ENCODE measurements at places on chromosomes 11 and 22.
A peak's percentile ranks its signal among the peaks of the same experiment; 100 is the strongest.

- no peak for DNase-seq
Observed at GRCh38 chr11:11409901-11410300, 56.9 kb upstream of the CSNK2A3 start.

GRCh38 chr11:42976636-42977217 lies 335.1 kb upstream of the API5 start:
- DNase-seq, result no peak

- DNase-seq, result peak; percentile 19
Observed at GRCh38 chr11:73645121-73645969, 1.0 kb upstream of the PLEKHB1 start.

DNA sequence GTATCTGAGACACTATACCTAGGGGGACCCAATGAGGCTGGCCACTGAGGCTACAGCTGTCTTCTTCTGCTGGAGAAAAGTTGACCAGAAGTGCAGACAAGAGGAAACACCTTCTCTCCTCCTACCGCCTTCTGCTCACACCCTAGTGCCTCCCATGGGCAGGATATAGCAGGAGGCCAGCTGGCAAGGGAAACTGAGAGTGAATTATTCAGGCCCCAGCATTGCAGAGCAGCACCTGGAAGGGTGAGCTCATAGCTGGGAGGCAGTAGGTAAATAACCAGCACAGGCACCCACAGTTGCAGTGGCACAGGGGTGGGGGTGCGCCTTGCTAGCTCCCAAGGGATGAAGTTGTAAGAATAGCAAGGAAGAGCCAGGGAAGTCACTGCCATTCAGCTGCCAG lies 267.4 kb upstream of the NCAM1 start:
- DNase-seq, result no peak

GRCh38 chr11:8285228-8285627 lies 21.6 kb upstream of the LMO1 start:
- DNase-seq, result no peak

DNA sequence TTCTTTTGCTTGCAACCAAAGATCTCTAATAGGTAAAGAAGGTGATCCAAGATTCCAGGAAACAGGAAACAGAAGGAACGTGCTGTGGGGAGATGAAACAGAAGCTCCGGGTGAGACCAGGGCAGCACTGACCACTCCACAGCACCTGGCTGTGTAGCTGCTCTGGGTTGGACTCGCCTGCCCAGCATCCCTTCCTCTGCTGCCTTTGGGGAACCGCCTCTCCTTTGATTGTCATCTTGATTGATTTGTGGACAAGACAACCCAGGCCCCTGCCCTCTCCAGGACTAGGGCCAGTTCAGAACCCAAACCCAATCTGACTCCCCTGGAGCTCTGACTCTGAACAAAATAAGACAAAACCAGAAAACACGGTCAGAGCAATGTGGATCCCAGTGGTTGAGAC lies 14.7 kb upstream of the APOBEC3A start:
- no peak for DNase-seq

DNA sequence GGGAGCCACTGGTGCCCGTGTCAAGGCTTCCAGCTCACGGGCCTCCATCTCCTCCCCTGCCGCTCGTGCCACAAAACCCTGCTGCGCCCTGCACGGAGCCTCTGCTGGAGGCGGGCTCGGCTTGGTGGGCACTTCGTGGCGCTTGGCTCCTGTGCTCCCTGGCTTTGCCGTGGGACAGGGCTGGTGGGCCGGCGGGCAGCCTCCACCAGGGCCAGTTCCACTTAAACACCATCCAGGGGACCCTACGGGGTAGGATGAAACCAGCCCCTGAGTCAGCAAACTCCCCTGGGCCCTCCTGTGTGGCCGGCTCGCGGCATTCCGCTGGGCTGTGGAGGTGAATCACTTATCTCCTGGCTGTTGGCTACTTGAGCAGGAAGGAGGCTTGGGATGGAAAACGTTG lies 1304.6 kb downstream of the BRD1 start:
- no peak for DNase-seq

- DNase-seq, result no peak
Observed at GRCh38 chr22:41334951-41335635, 33.8 kb downstream of the ZC3H7B start.

DNA sequence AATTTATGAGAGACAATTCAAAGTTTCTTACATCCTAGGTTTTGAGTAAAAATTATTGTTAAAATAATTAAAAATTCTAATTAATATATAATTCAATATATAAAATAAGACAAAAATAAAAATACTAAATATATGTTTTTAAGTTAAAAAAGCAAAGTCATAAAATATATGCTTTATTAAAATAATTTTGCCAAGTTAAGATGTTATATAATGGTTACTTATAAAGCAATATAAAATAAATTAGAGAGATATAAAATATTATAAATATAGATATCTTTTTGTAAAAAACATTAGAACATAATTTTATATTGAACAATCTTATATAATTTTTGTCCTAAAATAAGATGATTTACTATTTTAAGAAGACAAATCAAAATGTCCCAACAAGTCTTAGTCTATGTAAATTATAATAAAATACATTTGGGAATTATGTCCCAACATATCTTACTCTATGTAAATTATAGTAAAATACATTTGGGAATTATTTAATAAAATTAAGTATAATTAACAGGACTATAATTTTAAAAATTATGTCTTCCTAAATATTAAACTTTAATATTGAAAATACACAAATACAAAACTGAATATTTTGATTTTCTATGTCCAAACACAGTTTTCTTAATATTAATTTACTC lies 67.7 kb upstream of the TOP3B start:
- DNase-seq, result no peak

- DNase-seq, result no peak
Observed at GRCh38 chr11:10599388-10600175, 31.1 kb upstream of the LYVE1 start.

GRCh38 chr11:79102840-79103239 lies 338.0 kb downstream of the TENM4 start:
- no peak for DNase-seq

GRCh38 chr22:49951986-49952896 lies 8.3 kb upstream of the PIM3 start:
- no peak for DNase-seq

DNA sequence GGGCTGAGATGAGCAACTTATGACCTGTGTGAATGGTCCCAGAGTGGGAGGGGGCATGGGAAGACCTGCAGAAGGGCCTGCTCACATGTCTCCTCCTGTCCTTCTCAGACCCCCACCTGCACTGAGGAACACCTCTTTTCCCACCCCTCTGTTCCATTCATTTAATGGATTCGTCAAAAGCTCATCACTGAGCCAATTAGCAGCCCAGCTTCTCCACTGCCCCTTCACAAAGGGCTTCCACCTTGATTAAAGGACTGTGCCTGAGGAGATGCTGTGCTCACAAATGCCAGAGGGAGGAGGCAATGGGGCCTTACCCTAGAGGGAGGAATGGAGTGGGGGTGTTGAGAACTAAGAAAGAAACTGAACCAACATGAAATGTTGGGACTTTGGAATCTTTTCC lies 14.0 kb upstream of the CDON start:
- no peak for DNase-seq

- DNase-seq, result peak; percentile 43
Observed at GRCh38 chr11:61871158-61871597, 20.2 kb downstream of the FADS3 start.

GRCh38 chr11:26572770-26573402 lies 823 bp upstream of the MUC15 start:
- no peak for DNase-seq

DNA sequence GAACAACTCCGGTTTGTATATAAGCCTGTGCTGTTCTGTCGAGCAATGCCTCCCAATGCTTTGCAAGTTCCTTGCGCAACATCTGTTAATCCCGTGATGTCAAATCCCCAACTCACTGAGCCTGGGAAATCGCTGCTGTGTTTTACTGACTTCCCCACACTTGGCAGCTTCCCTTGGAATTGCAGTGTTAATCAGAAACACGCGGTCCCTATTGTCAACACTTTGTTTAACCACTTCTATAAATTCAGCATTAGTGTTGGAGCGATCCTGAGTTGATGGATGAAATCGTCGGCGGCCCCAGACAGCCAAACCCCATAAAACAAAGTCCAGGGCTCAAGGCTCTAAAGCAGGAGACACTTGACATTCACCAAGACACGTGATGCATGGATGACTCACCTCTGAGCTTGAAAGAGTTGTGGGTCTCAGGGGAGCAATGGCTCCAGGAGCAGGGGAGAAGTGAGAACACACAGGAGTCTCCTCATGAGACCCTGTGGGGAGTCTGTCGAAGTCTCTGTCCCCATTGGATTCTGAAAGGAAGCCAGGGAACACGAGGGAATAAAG lies 555.3 kb downstream of the MIAT start:
- peak; percentile 72 for DNase-seq

- no peak for DNase-seq
Observed at GRCh38 chr11:8330404-8330803, 66.7 kb upstream of the LMO1 start.

- no peak for DNase-seq
Observed at GRCh38 chr11:110679323-110679975, 32.8 kb downstream of the ARHGAP20 start.

GRCh38 chr11:16820324-16821092 lies 82.1 kb downstream of the C11orf58 start:
- DNase-seq, result peak; percentile 85

- no peak for DNase-seq
Observed at GRCh38 chr11:131353766-131354165, 16.6 kb upstream of the NTM start.

GRCh38 chr22:46052801-46053562 lies 76.0 kb upstream of the WNT7B start:
- DNase-seq, result peak; percentile 26

GRCh38 chr11:35098855-35099254 lies 40.1 kb upstream of the CD44 start:
- DNase-seq, result peak; percentile 53

DNA sequence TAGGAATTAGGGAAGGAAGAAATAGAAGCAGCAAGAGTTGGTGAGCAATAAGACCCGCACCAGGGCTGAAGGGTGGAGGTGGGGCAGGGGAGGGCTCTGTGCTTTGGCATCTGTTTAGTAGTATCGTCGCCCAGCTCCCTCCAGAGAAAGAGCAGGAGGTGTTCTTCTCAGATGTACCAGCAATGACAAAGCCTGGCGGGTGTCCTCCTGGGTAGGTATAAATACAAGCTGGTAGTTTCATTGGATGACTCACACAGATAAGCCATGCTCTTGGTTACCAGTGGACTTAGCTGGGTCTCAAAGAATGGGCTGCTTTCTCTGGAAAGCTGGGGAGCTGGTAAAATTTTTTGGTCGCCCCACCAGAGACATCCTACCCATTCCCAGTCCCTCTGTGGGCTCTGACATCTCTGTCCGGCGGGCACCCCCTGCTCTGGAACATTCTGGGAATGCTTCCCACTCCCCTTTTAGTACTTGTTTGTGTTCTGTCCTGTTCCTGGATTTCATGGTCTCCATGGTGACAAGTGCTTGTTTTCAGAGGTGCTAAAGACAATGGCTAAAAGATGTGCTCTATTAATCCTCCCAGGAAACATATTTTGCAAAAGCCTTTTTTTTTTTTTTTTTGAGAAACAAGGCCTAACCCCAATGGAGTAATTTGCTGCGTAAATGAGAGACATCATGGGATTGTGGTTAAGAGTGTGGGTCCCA lies 15.4 kb upstream of the TUBA8 start:
- no peak for DNase-seq

DNA sequence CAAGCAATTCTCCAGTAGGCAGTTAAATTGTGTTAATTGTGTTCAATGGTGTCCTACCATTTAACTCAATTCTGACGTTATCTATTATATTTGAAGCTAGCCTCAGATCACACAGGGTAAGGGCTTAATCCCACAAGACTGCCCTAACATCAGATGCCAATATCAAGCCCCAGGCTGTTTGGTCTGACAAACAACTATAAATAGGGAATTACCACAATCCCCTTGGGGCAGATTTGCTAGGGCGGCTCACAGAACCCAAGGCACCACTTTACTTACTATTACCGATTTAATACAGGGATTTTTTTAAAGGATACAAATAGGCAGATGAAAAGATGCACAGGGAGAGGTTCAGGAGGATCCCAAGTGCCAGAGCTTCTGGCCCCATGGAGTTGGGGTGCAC lies 678.4 kb downstream of the OPCML start:
- DNase-seq, result no peak

DNA sequence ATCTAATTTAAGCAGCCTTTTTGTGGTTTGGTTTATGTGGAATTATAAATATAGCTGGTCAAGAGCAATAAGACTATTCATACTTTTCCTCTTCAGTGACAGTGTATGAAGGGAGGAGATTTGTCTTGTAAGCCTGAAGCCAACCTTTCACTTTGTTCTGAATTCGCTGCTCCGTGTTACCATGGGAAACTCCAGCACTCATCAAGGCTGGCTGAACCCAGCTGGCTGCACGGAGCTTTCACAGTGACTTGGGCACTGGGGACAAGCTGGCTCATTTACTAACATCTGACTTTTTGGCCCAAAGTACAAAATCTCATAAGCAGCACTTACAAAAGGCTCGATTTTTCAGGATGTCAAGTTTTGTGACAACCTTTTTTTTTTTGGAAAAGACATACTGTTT lies 120.4 kb upstream of the GRIA4 start:
- DNase-seq, result no peak

DNA sequence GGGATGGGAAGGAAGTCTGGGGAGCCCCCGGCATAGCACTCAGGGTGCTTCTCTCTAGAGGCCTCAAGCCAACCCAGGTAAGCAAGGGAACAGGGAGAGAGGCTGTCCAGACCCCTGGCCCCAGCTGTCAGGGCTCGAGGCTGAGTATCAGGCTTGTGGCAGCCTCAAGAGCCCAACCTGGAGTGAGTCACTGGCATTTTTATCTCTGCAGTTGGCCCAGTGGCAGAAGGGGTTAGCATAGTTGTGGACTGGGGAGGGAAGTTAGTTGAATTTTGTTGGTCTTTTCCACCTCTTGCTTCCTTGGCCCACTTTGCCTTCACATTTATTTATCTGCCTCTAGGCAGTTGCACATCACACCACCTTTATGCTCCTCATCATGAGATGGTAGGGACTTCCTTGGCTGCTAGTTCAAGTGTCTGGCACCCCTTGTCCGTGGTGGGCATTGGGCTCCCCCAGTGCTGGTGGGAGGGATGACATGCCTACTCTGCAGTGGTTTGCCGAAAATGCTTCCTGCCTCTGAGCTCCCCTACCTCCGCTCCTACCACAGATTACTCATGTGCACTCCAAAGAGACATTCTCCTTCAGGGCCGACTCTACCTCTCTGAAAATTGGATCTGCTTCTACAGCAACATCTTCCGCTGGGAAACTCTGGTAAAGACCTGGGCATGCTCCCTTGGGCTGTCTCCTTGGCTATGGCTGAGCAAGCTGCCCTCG lies 60.1 kb downstream of the SCN3B start:
- no peak for DNase-seq

GRCh38 chr11:88175569-88176075 lies 379 bp upstream of the RAB38 start:
- DNase-seq, result peak; percentile 10

DNA sequence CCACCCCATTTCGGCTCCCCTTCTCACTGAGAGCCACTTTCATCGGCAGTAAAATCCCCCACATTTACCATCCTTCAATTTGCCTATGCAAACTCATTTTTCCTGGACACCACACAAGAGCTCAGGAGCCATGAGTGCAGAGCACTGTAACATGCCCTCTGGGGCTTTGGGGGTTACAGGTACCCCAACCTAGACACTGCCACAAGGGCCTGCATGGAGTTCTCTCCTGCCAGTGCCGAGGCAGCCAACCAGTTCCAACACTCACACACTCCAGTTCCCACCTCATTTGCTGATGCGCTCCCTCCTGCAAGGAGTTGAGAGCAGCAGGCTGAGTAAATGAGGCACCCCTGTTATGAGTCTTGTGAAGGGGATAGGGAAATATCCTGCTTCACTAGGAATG lies 76.1 kb downstream of the SMCO4 start:
- no peak for DNase-seq

GRCh38 chr11:90818196-90818745 lies 595.4 kb upstream of the CHORDC1 start:
- no peak for DNase-seq
